ENCODE measurements at places on chromosomes 1 and 21.

DNA sequence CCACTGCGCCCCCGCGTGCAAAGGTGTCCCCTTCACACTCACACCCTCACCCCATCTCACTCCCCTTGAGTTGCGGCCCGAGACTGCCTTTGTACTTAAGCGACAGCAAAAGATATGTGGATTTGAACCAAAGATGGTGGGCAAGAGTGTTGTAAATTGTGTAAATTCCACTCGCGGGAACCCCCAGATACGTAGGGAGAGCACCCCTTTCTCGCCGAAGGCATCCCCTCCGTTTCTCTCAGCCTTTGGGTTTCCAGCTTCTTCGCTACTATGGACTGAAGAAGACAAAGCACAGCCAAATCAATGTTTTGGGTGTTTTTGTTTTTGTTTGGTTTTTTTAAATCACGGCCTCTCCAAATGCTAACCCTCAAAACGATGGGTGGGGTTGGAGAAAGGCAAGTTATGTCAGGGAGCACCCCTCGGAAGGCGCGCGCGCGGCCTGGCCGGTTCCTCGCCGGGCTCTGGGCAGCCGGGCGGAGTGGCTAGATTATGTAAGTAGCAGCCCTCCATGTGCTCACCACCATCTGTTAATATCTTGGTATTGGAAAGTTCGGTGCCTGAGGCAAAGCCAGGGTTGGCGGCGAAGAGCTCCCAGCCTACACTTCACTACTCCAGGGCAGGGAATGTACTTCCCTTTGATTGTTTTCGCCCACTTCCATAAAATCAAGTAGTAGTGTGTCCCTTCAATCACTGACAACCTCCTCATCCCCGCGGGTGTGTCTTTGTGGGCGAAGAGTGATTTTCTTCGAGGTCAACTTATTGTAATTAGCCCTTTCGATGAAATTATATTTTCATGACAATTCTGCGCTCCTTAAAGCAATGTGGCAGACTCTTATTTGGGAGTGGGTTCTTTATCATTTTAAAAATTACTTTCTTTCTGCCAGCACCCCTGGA lies 4.0 kb upstream of the PROX1 start:
- peaks cover 94% of the 10 kb centered on the region for H3K27me3 ChIP-seq
- H3K36me3 ChIP-seq: no peaks in the 10 kb centered on the region
- H3K4me3 ChIP-seq: no peak overlapping the region

DNA sequence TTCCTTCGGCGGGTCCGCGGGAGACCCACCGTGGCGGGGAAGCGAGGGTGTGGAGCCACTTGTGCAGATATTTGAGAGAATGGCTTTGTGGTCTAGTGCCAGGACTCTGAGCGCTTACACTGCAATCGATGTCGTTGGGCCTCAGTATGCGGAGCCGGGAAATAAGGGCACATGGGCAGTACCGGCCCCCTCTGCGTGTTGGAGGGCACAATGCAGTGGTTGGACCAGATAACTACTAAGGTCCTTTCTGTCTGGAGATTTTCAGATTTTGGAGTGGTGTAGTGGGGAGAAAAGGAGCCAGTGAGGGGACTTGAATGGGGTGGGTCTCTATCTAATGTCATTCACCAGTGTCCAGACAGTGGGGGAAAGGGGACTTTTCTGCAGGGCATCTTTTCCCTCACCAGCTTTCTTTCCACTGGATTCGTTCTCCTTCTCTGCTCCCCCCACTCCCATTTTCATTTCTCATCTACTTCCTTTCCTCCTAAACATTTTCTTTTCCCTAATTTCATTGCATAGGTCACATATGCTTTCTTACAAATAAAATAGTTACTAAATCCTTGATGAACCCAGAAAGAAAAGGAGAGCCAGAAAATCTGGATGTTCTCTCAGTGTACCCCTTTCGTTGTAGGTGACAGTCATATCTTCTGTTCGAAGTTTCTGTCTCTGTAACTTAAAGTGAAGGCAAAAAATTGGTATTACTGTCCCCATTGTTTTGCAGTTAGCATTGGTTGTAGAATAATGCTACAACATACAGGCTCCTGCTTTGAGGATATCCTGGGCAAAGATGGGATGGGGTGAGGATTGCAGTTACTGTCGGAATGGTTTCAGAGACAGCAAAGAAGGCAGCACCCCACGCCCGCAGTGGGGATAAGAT lies 1.4 kb downstream of the ATF3 start:
- peaks cover 25% of the 10 kb centered on the region for H3K36me3 ChIP-seq
- peaks cover 25% of the 10 kb centered on the region for H3K4me1 ChIP-seq
- peak overlapping the region; percentile 69 for H3K27ac ChIP-seq
- no peak for DNase-seq

DNA sequence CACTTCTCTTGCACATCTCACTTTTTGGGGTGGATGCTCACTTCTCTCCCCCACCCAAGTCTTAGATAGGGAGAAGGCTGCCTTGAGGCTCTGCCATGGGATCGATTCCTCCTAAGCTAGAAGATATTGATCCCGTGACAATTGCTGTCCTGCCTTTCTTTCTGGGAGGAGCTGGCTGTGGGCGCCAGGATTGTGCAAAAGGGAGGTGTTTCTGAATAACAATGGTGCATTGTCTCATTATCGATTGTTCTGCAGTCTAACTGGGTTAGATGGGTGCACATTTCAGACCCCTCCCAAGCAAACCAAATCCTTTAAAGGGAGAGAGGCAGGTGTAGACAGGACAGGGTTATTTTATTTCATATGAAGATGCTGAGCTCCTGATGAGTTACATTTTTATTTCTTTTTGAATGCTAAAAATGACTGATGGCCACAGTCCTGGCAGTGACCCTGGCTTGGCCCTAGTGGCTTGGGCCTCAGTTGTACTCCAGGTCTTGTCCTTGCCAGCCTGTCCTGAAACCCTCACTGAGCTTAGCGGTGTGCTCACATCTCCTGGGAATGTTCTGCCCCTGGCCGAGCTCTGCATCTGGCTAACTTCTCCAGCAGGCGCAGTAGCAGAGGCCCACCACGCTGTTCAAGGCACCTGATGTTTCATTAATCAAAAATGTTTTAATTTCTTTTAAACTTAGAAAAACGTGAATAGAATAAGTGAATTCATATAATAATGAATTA lies 99.0 kb upstream of the KAZN start:
- H3K4me3 ChIP-seq: no peak overlapping the region
- peaks cover 37% of the 10 kb centered on the region for H3K27me3 ChIP-seq
- no peaks in the 10 kb centered on the region for H3K36me3 ChIP-seq
- no peak overlapping the region for H3K27ac ChIP-seq

DNA sequence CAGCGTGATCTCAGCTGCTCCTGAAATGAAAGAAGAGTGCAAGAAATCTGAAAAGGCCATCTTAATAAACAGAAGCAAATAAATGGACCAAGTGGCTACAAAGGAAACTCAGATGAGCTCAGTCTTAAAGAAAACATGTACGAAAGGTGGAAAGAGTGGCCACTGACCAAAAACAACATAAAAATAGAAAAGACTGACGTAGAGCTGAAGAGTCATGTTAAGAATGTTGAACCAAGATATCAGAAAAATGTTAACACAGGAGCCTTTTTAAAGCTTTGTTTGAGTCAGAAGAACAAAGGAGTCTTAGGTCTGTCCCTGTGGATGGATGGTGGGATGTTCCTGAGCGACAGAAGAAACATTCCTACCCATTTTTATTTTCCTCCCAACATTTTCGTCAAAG lies 30.8 kb upstream of the ZNF648 start:
- peaks cover 31% of the 10 kb centered on the region for H3K27me3 ChIP-seq
- H3K36me3 ChIP-seq: no peaks in the 10 kb centered on the region
- no peak overlapping the region for H3K27ac ChIP-seq
- H3K4me3 ChIP-seq: no peak overlapping the region
- DNase-seq: no peak

- no peaks in the 10 kb centered on the region for H3K36me3 ChIP-seq
- H3K27ac ChIP-seq: no peak overlapping the region
- H3K4me3 ChIP-seq: no peak overlapping the region
- no peak for DNase-seq
- peaks cover 9% of the 10 kb centered on the region for H3K27me3 ChIP-seq
- no peaks in the 10 kb centered on the region for H3K4me1 ChIP-seq
Observed at GRCh38 chr1:245461681-245462080, 306.9 kb downstream of the KIF26B start.

DNA sequence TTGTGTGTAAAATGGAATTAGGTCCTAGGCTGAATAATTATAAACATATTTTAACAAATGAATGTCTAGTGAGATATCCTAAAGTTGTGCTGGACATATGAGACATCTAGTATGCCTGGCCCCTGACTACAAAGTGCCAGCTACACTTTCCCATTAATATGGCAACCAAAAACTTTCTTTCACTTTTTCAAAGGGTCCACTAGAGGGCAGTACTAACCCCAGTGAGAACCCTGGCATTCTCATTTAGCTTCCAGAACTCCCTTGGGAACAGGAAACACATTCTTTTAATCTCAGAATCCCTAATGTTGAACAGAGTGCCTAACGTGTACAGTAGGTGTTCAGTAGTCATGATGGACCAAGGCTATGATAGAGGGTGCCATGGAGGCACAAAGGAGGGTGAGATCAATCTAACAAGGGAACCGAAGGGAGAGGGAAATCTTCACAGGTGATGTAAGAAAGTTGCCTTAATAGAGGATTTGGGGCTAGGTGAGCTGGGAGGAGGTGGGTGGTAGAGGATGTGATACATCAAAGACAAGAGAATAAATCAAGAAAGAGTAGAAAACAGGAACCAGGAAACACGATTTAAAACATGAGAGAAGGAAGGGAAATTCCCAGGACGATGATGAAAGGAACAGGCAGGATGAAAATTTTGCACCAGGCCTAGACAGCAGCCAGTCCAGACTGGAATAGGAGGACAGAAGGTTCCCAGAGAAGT lies 41.6 kb downstream of the NSL1 start:
- no peaks in the 10 kb centered on the region for H3K27me3 ChIP-seq
- DNase-seq: no peak
- no peaks in the 10 kb centered on the region for H3K36me3 ChIP-seq
- H3K27ac ChIP-seq: peak overlapping the region; percentile 4

- no peak for DNase-seq
- peak overlapping the region; percentile 86 for H3K27ac ChIP-seq
- peak overlapping the region; percentile 90 for H3K4me3 ChIP-seq
- H3K27me3 ChIP-seq: no peaks in the 10 kb centered on the region
- H3K4me1 ChIP-seq: peaks cover 70% of the 10 kb centered on the region
Observed at GRCh38 chr1:26278303-26278702, 1.6 kb upstream of the SH3BGRL3 start.

DNA sequence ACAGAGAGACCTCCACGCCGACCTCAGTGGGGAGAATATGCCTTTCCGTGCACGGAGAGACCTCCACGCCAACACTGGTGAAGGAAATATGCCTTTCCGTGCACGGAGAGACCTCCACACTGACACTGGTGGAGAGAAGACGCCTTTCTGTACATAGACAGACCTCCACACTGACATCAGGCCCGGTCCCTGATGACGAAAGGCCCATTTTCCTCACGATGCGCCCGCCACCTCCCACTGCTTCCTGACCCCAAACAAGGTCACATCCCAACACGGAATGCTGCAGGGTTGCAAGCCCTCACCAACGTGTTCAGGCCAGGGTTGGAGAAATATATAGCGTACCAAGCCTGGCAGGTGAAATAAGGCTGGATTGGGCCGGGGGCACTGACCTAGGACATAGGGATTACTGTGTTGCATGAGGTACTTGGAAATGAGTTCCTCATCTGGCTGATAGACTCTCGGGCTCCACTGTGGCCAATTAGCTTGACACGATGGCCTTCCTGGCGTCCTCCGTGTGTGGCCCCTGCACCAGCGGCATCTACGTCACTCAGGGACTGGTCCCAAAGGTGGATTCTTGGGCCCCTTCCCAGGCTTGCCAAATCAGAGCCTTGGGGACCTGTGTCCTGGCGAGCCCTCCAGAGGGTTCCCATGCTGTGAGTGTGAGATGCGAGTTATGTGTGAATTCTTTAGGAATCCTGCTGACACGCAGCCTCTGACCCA lies 16.5 kb upstream of the SUMO3 start:
- no peaks in the 10 kb centered on the region for H3K36me3 ChIP-seq
- H3K27ac ChIP-seq: no peak overlapping the region
- peaks cover 1% of the 10 kb centered on the region for H3K4me1 ChIP-seq

GRCh38 chr1:101938681-101939080 lies 58.0 kb downstream of the OLFM3 start:
- H3K27me3 ChIP-seq: no peaks in the 10 kb centered on the region
- no peak overlapping the region for H3K27ac ChIP-seq
- H3K36me3 ChIP-seq: no peaks in the 10 kb centered on the region

DNA sequence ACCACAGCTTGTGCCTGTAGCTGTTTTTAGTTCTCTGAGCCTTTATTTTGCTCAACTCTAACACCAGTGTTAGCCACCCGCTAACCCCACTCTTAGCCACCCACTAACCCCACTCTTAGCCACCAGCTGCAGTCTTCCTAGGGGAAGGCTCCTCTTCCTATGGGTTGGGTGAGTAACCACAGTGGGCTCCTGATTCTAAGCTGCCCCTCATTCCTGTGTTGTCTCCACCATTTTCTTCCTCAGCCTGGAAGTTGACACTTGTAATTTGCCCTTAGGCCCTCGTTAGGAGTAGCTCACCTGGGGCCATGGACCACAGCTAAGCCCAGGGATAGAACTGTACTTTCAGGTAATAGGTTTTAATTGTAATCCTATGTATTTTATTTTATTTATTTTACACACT lies 782.9 kb upstream of the TPTE start:
- H3K4me1 ChIP-seq: peaks cover 2% of the 10 kb centered on the region
- H3K4me3 ChIP-seq: no peak overlapping the region
- DNase-seq: no peak
- no peak overlapping the region for H3K27ac ChIP-seq

DNA sequence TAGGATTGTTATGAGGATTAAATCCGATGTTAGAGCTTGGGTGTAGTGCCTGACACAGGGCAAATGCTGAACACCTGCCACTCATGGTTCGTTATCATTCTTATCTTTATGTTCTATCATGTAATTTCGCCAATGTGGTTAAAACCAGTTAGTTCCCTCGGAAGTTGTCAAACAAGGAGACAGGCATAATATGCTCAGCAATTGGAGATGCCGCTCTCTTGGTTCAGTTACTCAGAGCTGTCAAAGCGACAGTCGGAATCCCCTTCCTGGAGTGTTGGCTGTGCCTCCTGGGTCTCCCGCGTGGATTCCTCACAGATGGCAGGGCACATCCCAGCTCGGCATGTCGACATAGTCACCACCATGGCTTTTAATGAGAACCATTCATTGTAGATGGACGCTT lies 192.2 kb downstream of the ROR1 start:
- H3K27me3 ChIP-seq: peaks cover 25% of the 10 kb centered on the region
- no peak for DNase-seq
- no peaks in the 10 kb centered on the region for H3K36me3 ChIP-seq
- H3K4me3 ChIP-seq: no peak overlapping the region
